ENCODE measurements at places on chromosomes 3 and 15.

GRCh38 chr3:36666166-36666565 lies 98.2 kb downstream of the DCLK3 start:
- no peak for DNase-seq

DNA sequence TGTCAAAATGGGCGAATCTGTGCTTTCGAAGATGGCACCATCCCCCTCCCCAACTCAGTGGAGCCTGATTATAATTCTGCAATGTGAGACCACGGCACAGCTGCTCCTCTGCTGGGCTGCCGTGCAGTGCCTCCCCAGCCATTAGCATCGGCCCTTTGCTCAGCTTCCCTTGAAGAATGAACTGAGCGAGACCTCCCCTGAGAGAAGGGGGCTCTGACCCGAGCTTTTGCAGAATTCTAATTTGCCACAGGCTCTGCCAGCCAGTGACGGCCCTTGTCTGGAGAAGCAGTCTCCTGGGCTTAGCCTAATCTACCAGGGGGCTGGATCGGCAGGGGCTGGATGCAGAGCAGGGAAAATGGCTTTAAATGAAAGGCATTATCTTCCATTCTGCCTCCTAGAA lies 57.2 kb downstream of the GLDN start:
- no peak for DNase-seq

DNA sequence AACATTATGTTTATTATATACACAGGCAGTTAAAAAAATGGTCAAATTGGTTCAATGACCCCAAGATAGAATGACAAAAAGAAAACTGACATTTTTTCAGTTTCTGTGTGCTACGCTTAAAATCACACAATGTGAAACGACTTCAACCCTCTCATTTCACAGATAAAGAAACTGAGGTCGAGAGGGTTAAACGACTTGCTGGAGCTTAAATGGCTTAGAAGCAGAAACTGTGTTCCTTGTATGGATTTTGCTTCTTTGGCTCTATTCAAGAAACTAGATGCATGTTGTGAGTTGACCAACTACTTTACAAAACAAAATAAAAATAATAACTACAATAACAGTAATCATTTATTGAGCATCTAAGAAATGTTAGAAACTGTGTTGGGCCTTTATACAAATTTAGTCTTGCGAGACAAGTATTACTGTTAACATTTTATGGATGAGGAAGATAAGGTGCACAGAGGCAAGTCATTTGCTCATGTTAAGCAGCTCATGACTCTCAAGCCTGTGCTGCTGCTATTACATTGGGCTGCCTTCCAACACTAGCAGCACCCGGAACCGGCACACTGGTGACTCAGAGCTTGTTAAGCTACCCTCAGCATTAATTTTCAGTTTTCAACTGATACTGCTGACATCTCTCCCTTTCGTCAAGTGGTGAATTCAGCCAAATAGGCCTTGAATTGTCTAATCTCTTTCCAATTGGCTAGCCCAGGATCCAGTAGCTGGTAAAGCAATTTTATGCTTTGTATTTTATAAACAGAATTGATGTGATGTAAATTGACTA lies 487.6 kb downstream of the NAALADL2 start:
- no peak for DNase-seq

DNA sequence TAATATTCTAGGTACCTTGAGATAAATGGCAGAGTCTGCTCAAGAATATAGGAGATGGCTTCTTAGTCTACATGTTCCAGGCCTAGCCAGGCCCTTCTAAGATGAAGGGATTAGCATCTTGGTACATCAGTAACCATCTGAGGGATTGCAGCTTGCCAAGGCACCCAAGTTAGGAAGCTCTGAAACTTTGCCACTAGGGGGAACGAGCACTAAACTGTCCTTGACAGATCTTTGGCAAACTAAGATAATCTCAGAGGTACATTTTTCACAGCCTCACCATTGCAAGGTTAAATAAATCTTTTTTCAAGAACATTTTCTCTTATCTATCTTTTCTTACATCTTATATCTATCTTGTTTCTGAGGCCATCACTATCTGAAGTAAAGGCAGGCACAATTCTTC lies 351.2 kb downstream of the RAP2B start:
- no peak for DNase-seq

DNA sequence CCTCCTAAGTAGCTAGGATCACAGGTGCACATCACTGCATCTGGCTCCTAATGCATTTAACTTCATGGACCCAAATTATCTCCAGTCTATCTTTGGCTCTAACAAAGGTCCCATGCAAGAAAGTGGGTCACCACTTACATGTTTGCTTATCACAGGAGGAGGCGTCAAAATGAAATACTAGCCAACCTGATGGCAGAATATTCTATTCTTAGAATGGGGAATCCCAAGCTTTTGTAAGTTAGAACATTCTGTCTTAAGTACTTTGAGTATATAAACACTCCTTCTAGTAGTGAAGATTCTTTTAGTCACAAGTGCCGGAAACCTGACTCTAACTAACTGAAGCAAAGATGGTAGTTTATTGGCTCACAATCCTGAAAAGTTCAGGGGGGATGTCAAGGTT lies 72.0 kb upstream of the ADAMTS9 start:
- no peak for DNase-seq

All from CD4-positive, alpha-beta T cell treated with Interferon gamma for 1 hour (primary cell).